ENCODE measurements at places on chromosomes 7 and 10. TPM values are rescaled to one million over a fixed set of nuclear protein-coding genes. Genes with fewer than 3 reads are reported as not detected.

DNA sequence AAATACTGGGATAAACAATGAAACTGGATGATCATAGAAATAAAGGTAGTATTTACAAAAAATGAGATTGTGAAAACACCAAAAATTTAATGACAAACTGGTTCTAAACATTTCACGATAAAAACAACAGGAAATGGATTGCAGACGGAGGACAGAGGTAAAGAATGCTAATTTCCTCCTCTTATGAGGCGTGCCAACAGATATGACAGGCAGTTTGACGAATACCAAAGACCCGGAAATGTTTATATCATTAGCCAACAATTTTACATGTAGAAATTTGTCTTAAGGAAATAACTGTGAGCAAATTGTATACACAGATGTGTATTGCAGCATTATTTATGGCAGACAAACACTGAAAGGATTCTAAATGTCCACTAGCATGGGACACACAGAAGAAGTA, 162.0 kb upstream of the MGMT start:
- H3K4me3 ChIP-seq = no peak overlapping the region
- no peaks in the 10 kb centered on the region for H3K27me3 ChIP-seq
- no peaks in the 10 kb centered on the region for H3K4me1 ChIP-seq
- H3K36me3 ChIP-seq = no peaks in the 10 kb centered on the region

GRCh38 chr10:15163253-15163828, 5.2 kb downstream of the NMT2 start:
- DNase-seq = no peak
- H3K27me3 ChIP-seq = no peaks in the 10 kb centered on the region
- H3K4me3 ChIP-seq = no peak overlapping the region
- no peaks in the 10 kb centered on the region for H3K36me3 ChIP-seq
- no peak overlapping the region for H3K27ac ChIP-seq

GRCh38 chr7:134690016-134690415, 43.4 kb downstream of the BPGM start:
- H3K36me3 ChIP-seq = no peaks in the 10 kb centered on the region
- no peak overlapping the region for H3K27ac ChIP-seq
- no peak overlapping the region for H3K4me3 ChIP-seq
- H3K27me3 ChIP-seq = peaks cover 3% of the 10 kb centered on the region

The C10orf105 gene
- 0.40 TPM for total RNA-seq

- no peak for DNase-seq
- no peaks in the 10 kb centered on the region for H3K36me3 ChIP-seq
- H3K27me3 ChIP-seq = no peaks in the 10 kb centered on the region
- peaks cover 4% of the 10 kb centered on the region for H3K4me1 ChIP-seq
- no peak overlapping the region for H3K4me3 ChIP-seq
- H3K27ac ChIP-seq = no peak overlapping the region
Measured at GRCh38 chr7:25073451-25073850, 51.6 kb downstream of the CYCS start.

The GARIN1A gene
- total RNA-seq = 1.1 TPM

The ADRB1 gene
- total RNA-seq = 2.9 TPM

GRCh38 chr10:130751106-130751840, 560.2 kb downstream of the TCERG1L start:
- no peaks in the 10 kb centered on the region for H3K4me1 ChIP-seq
- no peak overlapping the region for H3K27ac ChIP-seq
- H3K27me3 ChIP-seq = no peaks in the 10 kb centered on the region
- H3K36me3 ChIP-seq = no peaks in the 10 kb centered on the region
- no peak overlapping the region for H3K4me3 ChIP-seq

GRCh38 chr7:145398758-145399157, 562.9 kb upstream of the TPK1 start:
- no peaks in the 10 kb centered on the region for H3K36me3 ChIP-seq
- no peaks in the 10 kb centered on the region for H3K27me3 ChIP-seq
- no peaks in the 10 kb centered on the region for H3K4me1 ChIP-seq
- no peak overlapping the region for H3K4me3 ChIP-seq

- H3K36me3 ChIP-seq = no peaks in the 10 kb centered on the region
- DNase-seq = no peak
- no peak overlapping the region for H3K27ac ChIP-seq
- no peaks in the 10 kb centered on the region for H3K27me3 ChIP-seq
- no peak overlapping the region for H3K4me3 ChIP-seq
- H3K4me1 ChIP-seq = peaks cover 5% of the 10 kb centered on the region
Measured at GRCh38 chr7:1995426-1995825, 237.3 kb downstream of the MAD1L1 start.

DNA sequence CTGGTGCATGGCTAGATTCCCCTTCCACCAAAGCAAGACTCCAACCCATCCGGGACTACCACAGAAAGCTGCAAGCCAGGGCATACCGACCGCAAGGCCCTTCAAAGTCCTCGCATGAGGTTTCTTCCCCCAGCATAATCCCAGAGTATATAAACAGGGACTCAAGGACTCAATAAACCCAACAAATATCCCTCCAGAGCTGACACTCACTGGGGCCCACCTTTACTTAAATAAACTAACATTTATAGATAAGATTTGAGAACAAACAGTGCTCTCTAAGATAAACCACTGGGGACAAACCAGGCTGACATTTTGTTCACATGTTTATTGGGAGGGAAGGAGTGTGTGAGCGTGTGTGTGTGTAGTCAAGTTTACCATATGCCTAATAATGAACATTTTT, 138.2 kb downstream of the ADAM12 start:
- DNase-seq = no peak
- no peak overlapping the region for H3K4me3 ChIP-seq
- no peaks in the 10 kb centered on the region for H3K36me3 ChIP-seq
- H3K27ac ChIP-seq = no peak overlapping the region
- no peaks in the 10 kb centered on the region for H3K27me3 ChIP-seq

DNA sequence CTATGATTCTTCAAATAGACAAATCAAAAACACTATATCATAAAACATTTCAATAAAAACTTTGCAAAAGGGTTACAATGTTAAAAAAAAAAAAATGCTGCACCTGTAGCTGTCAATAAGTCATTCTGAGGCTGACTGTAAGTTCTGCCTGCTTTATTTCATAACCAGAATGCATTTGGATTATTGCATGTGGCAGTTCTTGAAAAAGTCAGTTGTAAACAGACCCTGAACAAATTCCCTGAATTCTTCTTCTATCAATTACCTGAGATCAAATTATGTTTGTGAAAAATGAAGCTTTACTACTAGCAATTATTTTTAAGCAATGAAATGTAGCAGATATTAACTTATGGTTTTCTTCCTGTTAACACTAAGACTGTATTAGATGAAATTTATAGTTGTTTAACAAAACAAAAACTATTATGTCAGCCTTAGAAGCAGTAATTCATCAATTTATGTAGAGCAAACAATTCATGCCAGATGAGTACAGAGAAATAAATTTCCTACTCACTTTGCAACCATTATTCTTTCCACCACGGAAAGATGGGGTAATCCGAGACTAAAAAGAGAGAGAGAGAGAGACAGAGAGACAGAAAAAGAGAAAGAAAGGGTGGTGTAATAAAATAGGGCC, 107.8 kb downstream of the SFMBT2 start:
- no peak for DNase-seq
- H3K4me3 ChIP-seq = no peak overlapping the region
- no peaks in the 10 kb centered on the region for H3K27me3 ChIP-seq
- no peak overlapping the region for H3K27ac ChIP-seq

GRCh38 chr10:117449636-117450035, 74.4 kb upstream of the PDZD8 start:
- DNase-seq = no peak
- no peaks in the 10 kb centered on the region for H3K36me3 ChIP-seq
- H3K4me1 ChIP-seq = peaks cover 7% of the 10 kb centered on the region
- H3K4me3 ChIP-seq = no peak overlapping the region
- no peak overlapping the region for H3K27ac ChIP-seq
- peaks cover 7% of the 10 kb centered on the region for H3K27me3 ChIP-seq

- H3K27me3 ChIP-seq = no peaks in the 10 kb centered on the region
- no peaks in the 10 kb centered on the region for H3K36me3 ChIP-seq
- H3K27ac ChIP-seq = no peak overlapping the region
Measured at GRCh38 chr10:29585488-29585976, 49.2 kb downstream of the SVIL start.

DNA sequence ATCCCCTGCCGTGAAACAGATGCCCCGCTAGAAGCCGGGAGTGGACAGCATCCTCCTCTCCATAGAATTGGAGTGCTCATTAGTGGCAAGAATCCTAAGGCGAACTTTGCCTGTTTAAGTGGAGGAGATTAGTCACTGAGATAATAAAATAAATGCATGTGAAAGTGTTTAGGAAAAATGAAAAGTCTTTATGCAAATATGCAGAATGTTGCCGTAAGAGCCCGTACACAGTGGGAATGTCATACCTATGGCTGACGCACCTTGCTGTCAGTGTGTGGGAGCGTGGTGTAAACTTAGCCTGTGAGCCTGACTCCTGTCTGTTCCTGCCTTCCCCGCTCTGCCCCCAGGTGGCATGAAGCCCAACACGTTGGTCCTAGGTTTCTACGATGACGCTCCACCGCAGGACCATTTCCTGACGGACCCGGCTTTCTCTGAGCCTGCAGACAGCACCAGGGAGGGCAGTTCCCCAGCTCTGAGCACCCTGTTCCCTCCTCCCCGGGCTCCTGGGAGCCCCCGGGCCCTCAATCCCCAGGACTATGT, 1.7 kb upstream of the TRIP6 start:
- H3K27ac ChIP-seq = no peak overlapping the region
- peaks cover 20% of the 10 kb centered on the region for H3K4me1 ChIP-seq
- no peak overlapping the region for H3K4me3 ChIP-seq
- peaks cover 9% of the 10 kb centered on the region for H3K27me3 ChIP-seq
- peaks cover 23% of the 10 kb centered on the region for H3K36me3 ChIP-seq

DNA sequence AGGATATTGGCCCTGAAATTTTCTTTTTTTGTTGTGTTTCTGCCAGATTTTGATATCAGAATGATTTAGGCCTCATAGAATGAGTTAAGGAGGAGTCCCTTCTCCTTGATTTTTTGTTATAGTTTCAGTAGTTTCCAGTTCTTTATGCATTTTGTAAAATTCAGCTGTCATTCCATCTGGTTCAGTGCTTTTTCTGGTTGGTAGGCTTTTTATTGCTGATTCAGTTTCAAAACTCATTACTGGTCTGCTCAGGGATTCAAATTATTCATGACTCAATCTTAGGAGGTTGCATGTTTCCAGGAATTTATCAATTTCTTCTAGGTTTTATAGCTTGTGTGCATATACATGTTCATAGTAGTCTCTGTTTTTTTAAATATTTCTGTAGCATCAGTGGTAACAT, 10.1 kb upstream of the TMEM196 start:
- H3K4me3 ChIP-seq = no peak overlapping the region
- no peak for DNase-seq
- no peak overlapping the region for H3K27ac ChIP-seq
- H3K4me1 ChIP-seq = no peaks in the 10 kb centered on the region
- no peaks in the 10 kb centered on the region for H3K27me3 ChIP-seq

The NKX1-2 gene
- total RNA-seq = not detected

- no peaks in the 10 kb centered on the region for H3K4me1 ChIP-seq
- H3K4me3 ChIP-seq = no peak overlapping the region
- H3K27ac ChIP-seq = no peak overlapping the region
Measured at GRCh38 chr7:91668217-91668616, 212.3 kb downstream of the MTERF1 start.

DNA sequence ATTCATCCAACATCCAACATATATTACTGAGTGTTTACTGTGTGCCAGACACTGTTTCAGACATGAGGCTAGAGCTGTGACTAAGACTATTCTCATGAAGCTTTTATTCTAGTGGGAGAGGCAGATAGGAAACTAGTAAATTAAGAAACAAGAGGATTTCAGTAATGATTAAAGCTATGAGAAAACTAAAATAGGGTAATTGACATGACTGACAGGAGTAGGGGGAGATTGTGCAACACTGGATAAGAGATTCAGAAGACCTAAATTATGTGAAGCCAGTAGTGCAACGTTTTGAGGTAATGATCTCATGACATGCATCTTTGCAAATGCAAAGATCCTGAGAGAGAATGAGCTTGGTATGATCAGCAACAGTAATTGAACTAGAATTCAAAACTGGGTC, 48.6 kb upstream of the MKLN1 start:
- no peaks in the 10 kb centered on the region for H3K36me3 ChIP-seq
- no peaks in the 10 kb centered on the region for H3K4me1 ChIP-seq
- DNase-seq = no peak
- H3K27ac ChIP-seq = no peak overlapping the region
- H3K4me3 ChIP-seq = no peak overlapping the region

DNA sequence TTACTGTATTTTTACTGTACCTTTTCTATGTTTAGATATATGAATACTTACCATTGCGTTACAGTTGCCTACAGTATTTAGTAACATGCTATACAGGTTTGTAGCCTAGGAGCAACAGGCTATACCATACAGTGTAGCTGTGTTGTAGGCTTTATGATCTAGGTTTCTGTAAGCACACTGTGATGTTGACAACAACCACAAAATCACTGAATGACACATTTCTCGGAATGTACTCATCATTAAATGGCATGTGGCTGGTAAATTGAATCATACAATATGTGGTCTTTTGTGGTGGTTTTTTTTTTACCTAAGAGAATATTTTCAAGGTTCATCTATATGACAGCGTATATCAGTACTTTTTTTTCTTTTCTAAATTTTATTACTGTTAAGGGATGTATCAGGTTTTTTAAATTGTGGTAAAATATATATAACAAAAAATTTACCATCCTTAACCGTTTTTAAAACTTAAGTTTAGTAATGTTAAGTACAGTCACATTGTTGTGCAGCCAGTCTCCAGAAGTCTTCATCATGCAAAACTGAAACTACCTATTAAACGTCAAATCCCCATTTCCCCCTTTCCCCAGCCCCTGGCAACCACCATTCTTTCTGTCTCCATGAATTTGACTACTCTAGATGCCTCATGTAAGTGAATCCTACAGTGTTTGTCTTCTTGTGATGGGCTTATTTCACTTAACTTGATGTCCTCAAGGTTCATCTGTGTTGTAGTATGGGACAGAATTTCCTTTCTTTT, 21.5 kb downstream of the BTAF1 start:
- H3K36me3 ChIP-seq = peaks cover 17% of the 10 kb centered on the region
- no peaks in the 10 kb centered on the region for H3K27me3 ChIP-seq
- DNase-seq = no peak
- H3K27ac ChIP-seq = no peak overlapping the region
- no peak overlapping the region for H3K4me3 ChIP-seq

DNA sequence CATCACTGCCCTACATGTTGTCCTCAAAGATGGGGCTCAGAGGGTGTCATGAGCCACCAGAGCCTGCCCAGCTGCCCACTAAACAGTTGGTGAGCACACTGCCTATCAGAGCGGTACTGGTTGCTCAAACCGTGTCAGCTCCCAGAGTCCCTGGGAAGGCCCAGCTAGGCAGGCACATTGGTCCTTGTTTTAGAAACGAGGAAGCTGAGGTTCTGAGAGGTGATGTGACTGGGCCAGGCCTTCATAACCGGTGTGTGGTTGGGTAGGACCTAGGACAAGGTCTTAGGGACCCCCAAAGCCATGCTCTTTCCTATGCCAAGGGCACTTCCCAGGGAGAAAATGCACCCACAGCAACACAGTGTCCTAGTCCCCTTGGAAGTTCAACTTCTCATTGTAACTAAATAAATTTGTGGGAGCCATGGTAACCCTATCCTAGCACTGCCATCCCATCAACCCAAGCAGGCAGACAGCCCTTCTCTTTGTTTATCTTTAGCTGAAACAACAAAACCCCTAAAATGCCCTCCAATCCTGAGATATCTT, 174.7 kb upstream of the PDE1C start:
- no peaks in the 10 kb centered on the region for H3K27me3 ChIP-seq
- no peaks in the 10 kb centered on the region for H3K4me1 ChIP-seq
- no peaks in the 10 kb centered on the region for H3K36me3 ChIP-seq
- H3K27ac ChIP-seq = no peak overlapping the region

- H3K27ac ChIP-seq = no peak overlapping the region
- H3K4me3 ChIP-seq = no peak overlapping the region
- no peaks in the 10 kb centered on the region for H3K4me1 ChIP-seq
- no peaks in the 10 kb centered on the region for H3K27me3 ChIP-seq
Measured at GRCh38 chr7:46450886-46451285, 529.8 kb upstream of the IGFBP3 start.

All from natural killer cell (primary cell).